ENCODE measurements at places on chromosomes 1 and 21.

DNA sequence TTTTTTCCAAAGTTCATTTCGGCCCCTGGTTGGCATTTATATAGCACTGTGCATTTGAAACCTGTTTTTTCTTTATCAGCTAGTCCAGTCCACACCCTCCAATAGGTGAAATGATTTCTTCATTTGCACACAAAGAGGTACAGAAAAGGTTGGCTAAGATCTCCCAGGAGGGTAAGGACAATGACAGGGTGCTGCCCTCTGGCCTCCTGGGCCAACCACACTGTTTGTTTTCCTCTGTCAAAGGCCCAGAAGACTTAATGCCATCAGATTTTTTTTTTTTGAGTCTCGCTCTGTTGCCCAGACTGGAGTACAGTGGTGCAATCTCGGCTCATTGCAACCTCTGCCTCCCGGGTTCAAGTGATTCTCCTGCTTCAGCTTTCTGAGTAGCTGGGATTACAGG lies 70.1 kb upstream of the EFHD2 start:
- no peak for DNase-seq

- no peak for DNase-seq
Measured at GRCh38 chr1:147735423-147735822, 25.0 kb downstream of the GJA5 start.

DNA sequence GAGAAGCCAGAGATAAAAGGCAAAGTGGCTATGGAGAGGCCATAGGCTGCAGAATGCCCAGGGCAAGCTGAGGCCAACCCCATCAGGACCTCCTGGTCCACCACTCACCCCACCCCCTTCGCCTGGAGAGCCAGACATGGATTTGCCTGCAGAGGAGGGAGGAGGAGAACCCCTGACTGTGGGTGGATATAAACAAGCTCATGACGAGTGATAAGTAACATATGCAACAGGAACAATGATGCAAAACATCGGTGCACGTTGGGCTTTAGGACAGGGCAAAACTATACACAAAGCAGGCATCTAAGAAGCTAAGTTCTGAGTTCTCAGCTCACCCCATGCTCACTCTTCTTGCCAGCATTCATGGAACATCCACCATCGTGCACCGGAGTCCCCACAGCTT lies 150.3 kb downstream of the ETS2 start:
- peak; percentile 23 for DNase-seq

GRCh38 chr1:4599951-4600481 lies 54.4 kb upstream of the AJAP1 start:
- no peak for DNase-seq

GRCh38 chr1:167714098-167714438 lies 7.7 kb upstream of the MPZL1 start:
- no peak for DNase-seq

- DNase-seq: peak; percentile 94
Measured at GRCh38 chr1:159996653-159997052, 35.1 kb downstream of the PIGM start.

DNA sequence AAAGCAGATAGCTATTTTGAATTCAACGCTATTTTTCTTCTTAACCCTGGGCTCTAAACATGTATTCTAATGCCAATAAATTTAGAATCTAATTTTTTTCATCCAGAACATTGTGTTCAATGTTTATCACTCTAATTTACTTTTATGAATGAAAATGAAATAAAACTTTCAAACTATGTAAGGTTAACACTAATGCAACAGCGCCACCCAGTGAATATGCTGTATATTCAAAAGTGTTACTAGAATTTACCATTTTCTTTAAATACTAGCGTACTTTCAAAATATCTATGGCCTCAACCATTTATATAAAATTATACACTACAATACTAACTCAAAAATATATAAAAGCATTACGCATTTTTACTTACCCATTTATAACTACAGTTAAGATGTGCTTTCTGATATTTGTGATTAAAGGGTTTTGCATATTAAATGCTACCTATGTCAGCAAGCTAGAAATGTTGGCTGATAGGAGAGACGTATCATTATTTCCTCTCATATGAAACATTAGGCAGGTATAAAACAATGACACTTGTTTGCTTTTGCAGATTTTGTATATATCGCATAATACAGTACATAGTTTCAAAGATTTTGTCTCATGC lies 5.9 kb upstream of the NUF2 start:
- DNase-seq: peak; percentile 77

- no peak for DNase-seq
Measured at GRCh38 chr1:31799196-31799894, 16.5 kb downstream of the SPOCD1 start.

DNA sequence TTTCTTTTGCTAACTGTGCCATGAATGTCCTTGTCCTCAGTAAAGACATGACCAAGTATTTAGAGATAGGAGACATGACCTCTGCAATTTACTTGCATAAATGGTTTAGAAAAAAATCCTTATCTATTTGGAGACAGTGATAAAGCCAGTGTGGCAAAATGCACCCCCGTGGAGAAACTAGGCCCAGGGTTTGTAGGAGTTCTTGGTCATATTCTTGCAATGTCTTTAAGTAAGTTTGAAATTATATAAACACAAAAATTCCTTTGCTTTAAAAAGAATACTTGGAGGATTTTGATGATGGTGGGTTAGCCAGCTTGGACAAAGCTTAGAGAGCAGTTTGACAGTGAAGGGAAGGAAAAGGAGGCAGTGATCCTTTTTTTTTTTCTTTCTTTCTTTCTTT lies 101.9 kb upstream of the SLC45A1 start:
- no peak for DNase-seq

DNA sequence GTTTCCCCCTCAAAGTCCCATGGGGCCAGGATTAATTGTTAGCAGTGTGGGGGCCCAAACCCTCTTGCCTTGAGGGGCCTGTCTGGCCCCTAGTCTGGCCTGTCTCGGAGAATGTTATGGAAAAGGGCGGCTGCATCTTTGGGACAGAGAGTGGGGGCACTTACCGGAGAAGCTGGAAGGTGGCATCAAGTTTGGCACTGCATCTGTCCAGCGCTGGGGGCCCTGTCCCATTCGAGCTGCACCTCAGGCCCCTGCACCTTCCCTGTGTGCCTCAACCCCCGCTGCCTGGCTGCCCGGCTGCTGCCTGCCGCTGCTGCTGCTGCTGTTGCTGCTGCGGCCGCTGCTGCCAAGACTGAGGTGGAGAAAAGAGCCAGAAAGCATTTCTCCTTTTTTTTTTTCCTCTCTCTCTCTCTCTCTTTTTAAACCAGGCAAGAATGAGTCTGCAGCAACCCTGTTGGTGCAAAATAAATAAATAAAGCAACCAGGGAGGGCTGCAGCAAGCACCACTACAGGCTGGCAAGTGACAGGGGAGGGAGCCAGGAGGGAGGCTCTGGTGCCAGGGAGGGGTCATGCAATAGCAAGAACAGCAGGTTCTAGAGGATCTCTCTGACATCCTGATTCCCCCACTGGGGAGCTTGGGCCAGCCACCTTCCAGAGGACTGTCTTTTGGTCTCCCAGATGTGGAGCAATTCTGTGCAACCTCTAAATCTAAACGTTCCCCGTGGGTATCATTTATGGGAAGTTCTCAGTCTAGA lies at the start of gene LINGO4:
Gene LINGO4 (minus strand): TSS at position 354 of the 755 bp plus-strand sequence. CDS start 2,715 bp downstream, outside the sequence.
- no peak for DNase-seq

GRCh38 chr21:34523019-34523555 lies 11.1 kb upstream of the KCNE1 start:
- no peak for DNase-seq

- no peak for DNase-seq
Measured at GRCh38 chr1:4305526-4306301, 348.7 kb upstream of the AJAP1 start.

GRCh38 chr1:3478187-3478586 lies 23.7 kb downstream of the ARHGEF16 start:
- no peak for DNase-seq

GRCh38 chr1:84078108-84078841 lies 65.8 kb upstream of the PRKACB start:
- DNase-seq: peak; percentile 44

DNA sequence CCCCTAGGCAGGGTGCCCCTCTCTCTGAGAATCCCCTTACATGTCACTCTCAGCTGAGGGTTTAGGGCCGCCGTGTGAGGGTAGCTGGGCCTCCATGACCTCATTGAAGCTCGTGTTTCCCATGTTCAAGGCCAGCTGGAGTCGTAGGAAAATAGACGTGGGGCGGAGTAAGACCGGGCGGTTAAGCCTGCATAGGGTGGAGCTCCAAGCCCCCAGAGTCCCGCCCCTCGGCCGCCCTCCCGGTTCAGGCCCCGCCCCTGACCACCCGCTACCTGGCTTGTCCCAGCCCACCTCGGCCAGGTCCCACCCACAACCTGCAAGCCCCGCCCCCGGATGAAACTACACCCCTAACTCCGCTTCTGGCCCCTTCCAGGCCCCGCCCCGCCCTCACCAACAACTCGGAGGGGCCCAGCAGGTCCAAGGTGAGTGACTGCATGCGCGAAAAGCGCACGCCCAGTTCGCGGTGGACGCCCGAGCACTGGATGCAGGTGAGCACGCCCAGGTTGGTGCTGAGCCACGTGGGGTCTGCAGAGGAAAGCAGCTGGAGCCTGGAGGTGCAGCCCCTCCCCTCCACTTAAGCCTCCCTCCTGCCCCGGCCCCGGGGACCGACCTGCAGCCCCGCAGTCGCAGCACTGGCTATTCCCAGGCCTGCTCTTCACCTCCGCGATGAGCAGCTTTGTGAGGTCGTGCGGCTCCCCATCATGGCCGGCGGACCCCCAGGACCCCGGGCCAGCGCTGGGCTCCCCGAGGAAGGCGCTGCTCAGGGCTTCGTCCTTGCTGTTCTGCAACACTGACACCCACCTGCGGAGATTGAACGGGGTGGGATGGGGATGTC lies 12.2 kb upstream of the TCEA3 start:
- no peak for DNase-seq

DNA sequence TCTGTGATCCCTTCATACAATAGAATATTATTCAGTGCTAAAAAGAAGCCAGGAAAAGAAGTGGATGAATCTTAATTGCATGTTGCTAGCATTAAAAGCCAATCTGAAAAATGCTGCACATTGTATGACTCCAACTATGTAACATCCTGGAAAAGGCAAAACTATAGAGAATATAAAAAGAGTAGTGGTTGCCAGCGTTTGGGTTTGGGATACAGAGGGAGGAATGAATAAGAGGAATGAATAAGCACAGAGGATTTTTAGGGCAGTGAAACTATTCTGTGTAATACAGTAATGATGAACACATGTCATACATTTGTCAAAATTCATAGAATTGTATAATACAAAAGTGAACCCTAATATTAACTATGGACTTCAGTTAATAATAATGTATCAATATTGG lies 42.5 kb downstream of the GPR88 start:
- DNase-seq: no peak

Data from cardiac fibroblast (primary cell).